ENCODE measurements at places on chromosomes 12 and 14.

- no peak for DNase-seq
Observed at GRCh38 chr12:14854586-14855183, 11.4 kb upstream of the ART4 start.

DNA sequence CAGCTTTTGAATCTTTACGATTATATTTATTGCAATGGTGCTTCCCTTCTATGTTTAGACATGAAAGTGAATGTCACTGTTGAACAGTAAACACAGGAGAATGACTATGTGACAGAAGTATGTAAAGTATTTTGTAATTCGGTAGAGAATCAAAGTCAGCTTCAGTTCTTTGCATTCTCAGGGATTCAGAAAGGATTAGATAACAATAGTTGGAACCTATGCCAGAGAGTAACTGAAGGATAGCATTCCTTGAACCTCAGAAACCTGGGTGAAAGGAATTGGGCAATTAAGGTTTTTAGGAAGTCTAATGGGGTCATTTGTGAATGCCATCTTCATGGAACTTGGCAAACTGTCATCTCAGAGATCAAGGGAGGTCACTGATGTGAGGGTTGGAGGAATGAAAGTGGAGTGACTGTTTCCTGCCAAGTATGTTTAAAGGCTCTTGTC, 305.3 kb upstream of the DDHD1 start:
- DNase-seq, result no peak

GRCh38 chr12:119836781-119837180, 40.3 kb downstream of the CIT start:
- DNase-seq, result no peak

- no peak for DNase-seq
Observed at GRCh38 chr12:82565966-82566365, 120.7 kb upstream of the TMTC2 start.

GRCh38 chr12:132488127-132489077, 1.5 kb upstream of the FBRSL1 start:
- peak; percentile 49 for DNase-seq

DNA sequence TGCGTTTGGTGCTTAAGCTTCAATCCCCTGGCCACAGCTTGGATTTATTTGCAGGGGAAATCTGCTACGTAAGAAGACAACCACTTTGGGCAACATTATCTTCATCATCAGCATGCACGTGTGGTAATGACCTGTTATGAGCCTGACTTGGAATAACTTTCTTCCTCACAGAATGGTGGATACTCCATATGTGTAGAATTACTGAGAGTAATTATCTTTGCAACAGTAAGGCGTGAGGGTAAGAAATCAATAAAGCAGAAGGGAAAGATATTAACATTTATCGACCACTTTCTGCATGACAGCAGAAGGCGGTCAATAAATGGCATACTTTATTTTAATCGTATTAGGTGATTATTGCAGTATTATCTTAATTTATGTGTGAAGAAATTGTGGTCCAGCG, 152.7 kb downstream of the RGS6 start:
- no peak for DNase-seq

GRCh38 chr12:85821759-85822158, 14.4 kb downstream of the RASSF9 start:
- peak; percentile 19 for DNase-seq

DNA sequence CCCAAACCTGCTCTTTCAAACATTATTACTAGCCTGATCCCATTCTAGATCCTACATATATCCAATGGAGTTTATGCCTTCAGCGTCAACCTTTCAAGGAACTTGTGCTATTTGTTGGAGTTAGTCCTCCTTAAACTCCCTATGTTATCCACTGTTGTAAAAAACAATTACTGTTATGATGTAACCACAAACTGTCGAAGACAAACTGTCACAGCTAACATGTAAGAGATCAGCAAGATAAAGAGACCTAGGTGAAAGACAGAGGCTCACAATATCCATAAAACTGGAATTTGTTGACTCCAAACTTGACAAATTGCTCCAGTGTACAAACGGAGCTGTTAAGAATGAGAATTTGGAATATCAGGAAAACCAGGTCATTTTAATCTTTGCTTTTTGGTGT, 70.7 kb downstream of the CDK17 start:
- DNase-seq, result no peak

DNA sequence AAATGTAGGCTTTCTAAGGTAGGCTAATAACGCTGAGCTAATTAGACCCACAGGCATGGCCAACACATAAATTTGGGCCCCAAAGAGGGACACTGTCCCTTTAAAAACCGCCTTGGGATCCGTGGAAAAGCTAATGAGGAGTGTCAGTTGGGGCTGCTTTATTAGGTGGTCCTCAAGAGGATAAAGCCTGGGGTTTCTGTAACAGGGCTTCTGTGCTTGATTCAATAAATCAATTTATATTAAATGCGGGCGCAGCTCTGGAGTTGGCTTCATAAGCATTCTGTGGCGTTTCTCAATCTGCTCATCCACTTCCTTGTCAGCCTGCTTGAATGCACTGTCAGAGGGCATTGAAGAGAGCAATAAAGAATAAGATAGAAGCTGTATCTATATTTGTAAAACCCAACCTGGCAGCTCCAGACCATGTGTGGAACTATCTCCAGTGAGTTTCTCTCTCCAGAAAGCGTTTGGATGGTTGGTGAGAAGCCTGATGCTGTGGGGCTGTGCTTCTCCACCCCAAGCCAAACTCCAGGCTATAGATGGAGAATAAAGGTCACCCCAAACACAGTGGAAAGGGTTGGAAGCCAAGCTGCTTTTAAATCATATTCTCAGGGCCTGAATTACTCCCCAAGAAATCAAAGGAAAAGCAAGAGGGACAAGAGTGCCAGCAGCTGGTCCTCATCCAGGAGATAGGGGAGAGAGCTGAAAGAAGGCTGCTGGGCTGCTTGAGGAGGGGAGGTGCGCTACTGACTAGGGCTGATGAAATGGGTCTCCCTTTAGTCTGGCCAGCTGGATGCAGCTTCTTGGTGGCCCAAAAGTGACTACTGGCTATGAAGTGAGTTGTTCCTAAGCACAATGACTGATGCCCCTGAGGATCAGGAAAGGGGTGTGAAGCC, 222.0 kb downstream of the PPM1H start:
- DNase-seq, result no peak

Data from small intestine (tissue), 16 donors.